Glutamatergic neuron (in vitro differentiated cells): ENCODE measurements at places on chromosomes 1 and 21. TPM values are rescaled to one million over a fixed set of nuclear protein-coding genes. Genes with fewer than 3 reads are reported as not detected.
A peak's percentile ranks its signal among the peaks of the same experiment; 100 is the strongest.

GRCh38 chr1:219058891-219059820 is 114.5 kb upstream of the LYPLAL1 start:
- DNase-seq, result no peak

DNA sequence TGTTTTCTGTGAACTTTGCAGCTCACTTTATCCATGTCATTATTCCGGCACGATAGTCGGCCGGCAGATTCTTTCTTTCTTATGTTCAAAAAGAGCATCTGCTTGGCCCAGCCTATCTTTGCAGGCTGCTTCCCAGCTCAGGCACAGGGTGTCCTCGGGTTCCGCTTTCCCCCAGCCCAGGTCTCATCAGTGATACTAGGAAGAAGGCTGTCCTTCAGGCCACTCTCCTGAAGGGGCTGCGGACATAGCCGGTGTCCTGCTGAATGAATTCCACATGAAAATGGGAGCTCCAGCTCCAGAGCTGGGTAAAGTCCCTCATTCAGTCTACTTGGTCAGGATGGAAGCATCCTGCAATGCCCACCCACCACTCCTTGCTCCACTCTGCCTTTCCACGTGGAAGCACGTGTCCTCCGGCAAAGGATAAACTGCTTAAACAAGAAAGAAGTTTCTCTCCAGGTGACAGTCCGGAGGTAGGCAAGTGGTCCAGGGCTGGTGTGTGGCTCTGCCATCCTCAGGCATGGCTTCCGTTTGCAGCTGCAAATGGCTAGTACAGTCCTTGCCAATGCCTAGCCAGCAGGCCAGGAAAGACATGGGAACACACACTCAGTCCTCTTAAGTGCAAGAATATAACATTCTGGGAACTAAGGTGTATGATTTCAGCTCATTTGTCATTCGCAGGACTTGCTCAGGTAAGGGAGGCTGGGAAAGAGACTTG is 161.0 kb downstream of the TRIM33 start:
- DNase-seq, result no peak

GRCh38 chr21:35489389-35489980 is 440.4 kb upstream of the RUNX1 start:
- peak; percentile 61 for DNase-seq

DNA sequence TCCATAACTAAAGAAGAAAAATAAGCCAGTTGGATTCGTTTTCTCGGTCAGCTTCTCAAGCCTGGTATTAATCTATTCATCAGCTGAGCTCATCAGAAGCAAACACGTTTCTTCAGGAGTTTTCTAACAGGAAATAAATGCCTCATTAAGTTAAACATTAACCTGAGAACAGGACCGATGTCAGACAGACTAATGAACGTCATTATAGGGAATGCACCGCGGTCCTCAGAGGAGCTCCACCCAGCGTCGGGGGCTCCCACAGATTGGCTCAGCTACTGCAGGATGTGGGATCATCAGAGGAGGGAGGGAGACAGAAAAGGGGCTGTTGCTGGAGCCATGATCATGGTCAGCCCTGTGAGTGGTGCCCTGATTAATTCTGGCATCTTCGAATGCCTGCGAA is 615.4 kb downstream of the PTPRU start:
- DNase-seq, result no peak

- no peak for DNase-seq
Measured at GRCh38 chr1:200366577-200367253, 43.1 kb downstream of the ZNF281 start.

GRCh38 chr1:228555074-228555994 is 68.2 kb downstream of the RNF187 start:
- no peak for DNase-seq

- DNase-seq, result no peak
Measured at GRCh38 chr1:30283199-30283962, 440.0 kb downstream of the MATN1 start.

- no peak for DNase-seq
Measured at GRCh38 chr1:15287035-15287979, 40.3 kb downstream of the FHAD1 start.

DNA sequence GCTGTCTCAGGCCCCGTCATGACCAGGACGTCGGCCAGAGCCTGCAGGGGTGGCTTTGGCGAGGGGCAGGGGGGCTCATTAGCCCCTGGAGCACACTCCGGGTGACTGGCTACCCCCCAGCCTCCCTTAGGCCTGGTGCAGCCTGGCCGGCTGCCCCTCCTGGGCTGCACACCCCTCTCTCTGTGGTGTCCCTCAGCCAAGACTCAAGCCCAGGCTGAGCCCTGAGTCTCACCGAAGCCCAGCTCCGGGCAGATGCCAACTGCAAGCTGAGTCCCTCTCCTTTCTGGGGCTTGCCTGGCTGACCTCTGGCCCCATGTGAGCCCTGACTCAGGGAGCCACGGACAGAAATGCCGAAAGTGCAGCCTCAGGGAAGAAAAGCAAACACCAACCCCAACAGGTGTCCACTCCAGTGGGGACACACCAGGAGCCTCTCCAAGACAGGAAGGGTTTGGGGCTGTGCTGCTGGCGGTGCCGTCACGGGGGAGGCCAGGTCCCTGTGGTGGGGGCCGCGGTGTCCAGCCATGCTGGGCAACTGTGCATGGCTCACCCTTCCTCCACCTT is 5.3 kb upstream of the IBA57 start:
- no peak for DNase-seq

DNA sequence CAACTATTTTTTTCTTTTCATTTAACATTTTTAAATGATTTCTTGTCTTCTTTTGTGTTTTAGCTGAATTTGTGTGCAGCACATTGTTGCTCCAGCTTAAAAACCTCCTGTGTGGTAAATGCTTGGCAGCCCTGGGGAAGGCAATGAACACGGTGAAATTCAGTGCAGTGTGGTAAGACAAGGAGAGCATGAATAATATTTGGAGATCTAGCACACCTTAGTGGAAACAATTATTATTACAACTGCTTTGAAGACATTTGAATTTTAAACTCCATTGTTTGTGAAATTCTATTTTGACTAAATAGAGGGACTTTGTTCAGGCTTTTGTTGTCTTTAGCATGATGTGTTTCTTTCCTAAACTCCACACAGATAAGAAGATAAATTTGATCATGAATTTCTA is 242.6 kb upstream of the CXADR start:
- DNase-seq, result no peak

- no peak for DNase-seq
Measured at GRCh38 chr1:169259816-169260215, 107.8 kb downstream of the NME7 start.

GRCh38 chr1:222002503-222002902 is 260.6 kb upstream of the DUSP10 start:
- DNase-seq, result no peak

DNA sequence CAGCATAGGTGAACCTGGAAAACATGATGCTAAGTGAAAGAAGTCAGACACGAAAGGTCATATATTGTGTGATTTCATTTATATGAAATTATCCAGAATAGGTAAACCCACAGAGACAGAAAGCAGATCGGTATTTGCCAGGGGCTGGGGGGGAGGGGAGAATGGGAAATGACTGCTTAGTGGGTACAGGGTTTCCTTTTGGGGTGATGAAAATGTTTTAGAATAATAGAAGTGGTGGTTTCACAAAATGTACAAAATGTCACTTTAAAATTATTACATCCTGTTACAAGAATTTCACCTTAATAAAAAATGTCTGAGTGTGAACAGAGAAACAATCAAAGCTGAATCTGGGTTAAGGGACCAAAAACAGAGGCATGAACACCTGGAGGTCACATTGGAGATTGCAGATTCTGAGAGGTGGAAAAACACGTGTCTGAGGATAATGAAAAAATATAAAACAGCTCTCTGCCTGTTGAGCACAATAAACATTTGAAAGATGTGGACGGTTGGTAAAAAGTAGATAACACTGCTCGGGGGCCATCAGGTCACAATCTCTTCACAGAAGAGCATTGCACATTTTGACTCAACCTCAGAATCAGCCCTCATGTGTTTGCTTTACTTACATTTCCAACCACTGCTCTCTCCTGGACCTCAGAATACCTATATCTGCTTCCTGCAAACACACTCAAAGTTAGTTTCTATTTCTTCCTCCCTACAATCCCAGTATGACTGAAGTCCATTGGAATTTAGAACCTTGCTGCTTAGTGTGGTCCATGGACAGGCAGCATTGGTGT is 3.2 kb downstream of the SLAMF6 start:
- DNase-seq, result no peak

DNA sequence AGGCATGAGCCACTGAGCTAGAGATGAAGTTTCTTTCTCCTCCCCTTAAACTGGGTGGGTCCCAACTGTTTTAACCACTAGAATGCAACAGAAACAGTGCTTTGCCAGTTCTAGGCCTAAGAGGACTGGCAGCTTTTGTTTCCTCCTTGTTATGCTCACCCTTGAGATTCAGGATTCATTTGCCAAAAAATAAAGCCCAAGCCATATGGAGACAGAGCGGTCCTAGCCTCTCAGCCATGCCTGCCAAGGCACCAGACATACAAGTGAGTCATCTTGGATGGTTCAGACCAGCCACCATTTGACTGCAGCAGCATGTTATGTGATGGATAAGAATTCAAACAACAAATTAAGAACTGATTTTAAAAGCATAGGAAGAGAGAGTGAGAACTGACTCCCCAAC is 38.1 kb upstream of the STUM start:
- no peak for DNase-seq

- DNase-seq, result no peak
Measured at GRCh38 chr1:6872573-6873261, 87.5 kb downstream of the CAMTA1 start.

- DNase-seq, result no peak
Measured at GRCh38 chr1:226871636-226872327, 1.4 kb downstream of the PSEN2 start.

DNA sequence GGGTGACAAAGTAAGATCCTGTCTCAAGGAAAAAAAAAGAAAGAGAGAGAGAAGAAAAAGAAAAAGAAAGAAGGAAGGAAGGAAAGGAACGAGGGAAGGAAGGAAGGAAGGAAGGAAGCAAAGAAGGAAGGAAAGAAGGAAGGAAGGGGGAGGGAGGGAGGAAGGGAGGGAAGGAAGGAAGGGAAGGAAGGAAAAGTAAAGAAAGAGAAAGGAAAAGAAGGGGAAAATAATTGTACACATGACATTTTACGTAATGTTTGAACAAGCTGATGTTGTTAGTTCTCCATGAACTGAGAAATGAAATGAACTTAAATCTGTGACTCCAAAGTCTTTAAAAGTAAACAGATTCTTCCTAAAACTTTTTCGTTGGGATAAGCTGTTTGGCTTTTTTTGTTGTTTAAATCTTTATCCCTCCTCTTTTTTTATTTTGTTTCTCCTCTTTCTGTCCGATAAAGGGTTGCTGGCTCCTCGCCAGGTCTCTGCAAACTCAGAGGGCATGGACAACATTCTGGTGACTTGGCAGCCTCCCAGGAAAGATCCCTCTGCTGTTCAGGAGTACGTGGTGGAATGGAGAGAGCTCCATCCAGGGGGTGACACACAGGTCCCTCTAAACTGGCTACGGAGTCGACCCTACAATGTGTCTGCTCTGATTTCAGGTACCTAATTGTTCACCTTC is 59.8 kb downstream of the IL12RB2 start:
- DNase-seq, result no peak

DNA sequence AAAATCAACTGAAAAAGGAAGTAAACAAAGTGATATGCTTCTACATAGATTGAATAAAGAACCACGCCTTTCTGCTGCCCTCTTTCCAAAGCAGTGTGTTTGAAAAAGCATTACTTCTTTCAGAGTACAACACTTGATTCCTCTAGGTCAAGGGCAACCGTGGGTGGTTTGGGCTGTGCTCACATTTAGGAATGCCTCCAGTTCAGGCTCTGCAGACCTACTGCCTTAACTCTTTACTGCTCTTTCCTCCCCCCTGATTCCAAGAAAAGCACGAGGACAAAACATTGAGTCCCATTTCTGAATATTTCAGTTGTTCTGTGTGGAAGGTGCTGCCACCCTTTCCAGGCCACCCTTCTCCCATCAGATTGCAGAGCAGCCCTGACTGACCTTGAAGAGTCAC is 45.2 kb downstream of the ADAMTS1 start:
- no peak for DNase-seq

GRCh38 chr1:116991171-116991845 is 10.3 kb upstream of the CD101 start:
- DNase-seq, result no peak

GRCh38 chr1:161940866-161941591 is 82.6 kb downstream of the OLFML2B start:
- no peak for DNase-seq

DNA sequence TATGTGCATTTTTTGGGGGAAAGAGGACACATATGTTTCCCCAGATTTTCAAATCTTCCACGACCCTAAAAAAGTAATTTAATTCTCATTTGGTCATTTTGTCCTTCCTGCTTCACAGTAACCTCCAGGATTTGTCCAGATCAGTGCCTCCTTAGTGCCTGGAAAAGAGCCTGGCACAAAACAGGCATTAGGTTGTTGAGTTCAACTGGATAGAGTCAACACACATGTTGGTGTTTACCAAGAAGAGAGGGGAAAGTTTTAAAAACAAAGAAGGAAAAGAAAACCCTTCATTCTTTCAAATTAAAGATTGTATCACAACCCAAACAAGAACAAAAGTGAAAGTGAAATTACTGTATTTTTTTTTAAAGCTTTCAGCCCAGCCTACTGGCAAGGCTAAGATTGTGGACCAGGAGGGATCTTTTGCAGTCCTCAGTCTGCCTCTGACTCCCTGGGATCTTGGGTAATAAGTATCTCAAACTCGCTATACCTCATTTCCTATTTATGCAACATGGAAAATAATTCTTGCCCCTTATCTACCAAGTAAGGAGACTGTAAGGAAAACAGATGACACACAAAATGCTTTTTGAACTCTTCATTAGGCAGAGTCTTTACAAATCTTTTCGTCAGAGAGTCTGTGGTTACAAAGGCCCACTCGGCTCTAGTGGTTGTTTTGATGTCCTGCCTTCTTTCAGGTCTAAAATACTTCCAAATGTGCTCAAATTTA is 57.8 kb downstream of the ZNF281 start:
- no peak for DNase-seq

GRCh38 chr21:38506661-38507281 is 8.5 kb upstream of the ERG start:
- no peak for DNase-seq

DNA sequence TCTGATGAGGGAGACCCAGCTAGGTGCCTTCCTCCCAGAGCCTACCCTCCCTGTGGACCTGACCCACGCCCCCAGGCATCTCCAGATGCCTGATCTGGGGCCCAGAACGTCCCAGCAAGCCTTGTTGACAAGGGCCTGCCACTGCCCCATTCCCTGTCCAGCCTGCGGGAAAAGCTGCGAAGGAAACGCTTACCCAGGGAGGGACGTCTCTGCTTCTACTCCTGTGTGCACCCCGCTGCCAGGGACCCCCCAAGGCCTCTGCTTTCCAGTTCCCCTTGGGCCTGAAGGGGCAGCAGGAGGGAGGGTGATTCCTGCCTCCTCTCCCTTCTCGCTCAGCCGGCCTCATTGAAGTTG is 11.6 kb upstream of the CLSTN1 start:
- DNase-seq, result no peak

GRCh38 chr21:35984654-35985361 is 75.5 kb downstream of the SETD4 start:
- no peak for DNase-seq

GRCh38 chr21:42319851-42320572 is 4.8 kb upstream of the TFF3 start:
- no peak for DNase-seq

Gene OSCP1
- 6.3 TPM for total RNA-seq

Gene TEDDM1
- total RNA-seq, result not detected

Gene NHLH1
- total RNA-seq, result 1,198 TPM

Gene NCF2
- not detected for total RNA-seq

Gene TMCC2
- 80.1 TPM for total RNA-seq

Gene OR2L13
- total RNA-seq, result not detected

Gene RTCA
- total RNA-seq, result 49.7 TPM

Gene TGFB2
- 2.0 TPM for total RNA-seq

Gene NR0B2
- total RNA-seq, result not detected

Gene CD84
- total RNA-seq, result not detected

Gene MCOLN2
- total RNA-seq, result not detected

Gene NBPF19
- 1.9 TPM for total RNA-seq

Gene ADAM30
- not detected for total RNA-seq

Gene PTTG1IP
- 249 TPM for total RNA-seq

Gene UQCRH
- total RNA-seq, result 271 TPM
